H9 (cell line): ENCODE measurements at places on chromosomes 7 and 10. TPM values are rescaled to one million over a fixed set of nuclear protein-coding genes. Genes with fewer than 3 reads are reported as not detected.

DRGX gene
- total RNA-seq, result not detected in 2 replicates

CALHM3 gene
- not detected in 2 replicates for total RNA-seq

CYP3A7 gene
- total RNA-seq, result not detected in 2 replicates

EGR2 gene
- 2.6 and 3.0 TPM in 2 replicates for total RNA-seq

HGF gene
- total RNA-seq, result 0.04 and 0.15 TPM in 2 replicates

IFIT1B gene
- not detected in 2 replicates for total RNA-seq

ST8SIA6 gene
- 0.33 and 0.37 TPM in 2 replicates for total RNA-seq

TIMM23 gene
- total RNA-seq, result 95.9 and 105 TPM in 2 replicates

TDRD1 gene
- 0.15 TPM in 1 of 2 replicates, not detected in the other for total RNA-seq

GNAT3 gene
- not detected in 2 replicates for total RNA-seq

EIF5AL1 gene
- 0.35 and 0.39 TPM in 2 replicates for total RNA-seq

POLR3A gene
- total RNA-seq, result 37.6 and 38.0 TPM in 2 replicates

ZNF680 gene
- total RNA-seq, result 19.3 and 21.3 TPM in 2 replicates

ANXA8L1 gene
- total RNA-seq, result not detected in 2 replicates

SPDYE16 gene
- total RNA-seq, result not detected in 2 replicates

NAT16 gene
- 0.50 and 0.88 TPM in 2 replicates for total RNA-seq

CPXM2 gene
- 1.7 and 1.9 TPM in 2 replicates for total RNA-seq
